ENCODE measurements at places on chromosomes 5 and 9.
A peak's percentile ranks its signal among the peaks of the same experiment; 100 is the strongest.

DNA sequence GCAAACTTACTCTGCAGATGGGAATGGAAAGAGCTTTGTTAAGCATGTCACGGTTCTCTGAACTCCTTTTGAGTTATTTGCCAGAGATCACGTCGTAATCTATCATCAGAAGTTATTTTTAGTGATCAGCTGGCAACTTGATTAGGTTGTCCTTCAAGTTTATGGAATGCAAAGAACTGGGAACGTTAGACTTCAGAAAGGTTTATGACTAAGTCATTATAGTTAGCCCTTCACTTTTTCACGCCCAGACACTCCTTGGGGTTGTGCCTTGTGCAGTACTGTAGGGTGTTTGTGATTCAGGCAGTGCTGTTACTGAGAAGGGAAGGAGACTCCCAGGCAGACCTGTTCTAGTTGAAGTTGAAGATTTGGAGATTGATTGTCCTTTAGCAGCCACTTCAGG is 26.8 kb upstream of the PHF2 start:
- no peak for DNase-seq

- DNase-seq = no peak
These were observed 480.2 kb upstream of the PTPRD start for GRCh38 chr9:11092974-11093373.

DNA sequence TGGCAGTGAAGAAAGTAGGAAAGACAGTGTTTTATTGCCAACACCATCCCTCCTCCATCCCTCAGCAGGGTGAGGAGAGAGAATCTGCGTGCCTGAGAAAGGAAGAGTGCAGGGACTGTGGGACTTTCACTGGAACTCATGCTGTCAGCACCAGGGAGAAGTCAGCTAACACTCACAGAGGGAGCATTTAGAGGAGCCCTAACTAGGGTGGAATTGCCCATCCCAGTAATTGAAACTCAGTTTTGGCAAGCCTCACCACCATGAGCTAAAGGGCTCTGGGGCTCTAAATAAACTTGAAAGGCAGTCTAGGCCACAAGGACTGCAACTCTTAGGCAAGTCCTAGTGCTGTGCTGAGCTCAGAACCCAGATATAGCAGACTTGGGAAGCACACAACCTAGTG is 622.3 kb downstream of the SEMA5A start:
- peak; percentile 85 for DNase-seq

DNA sequence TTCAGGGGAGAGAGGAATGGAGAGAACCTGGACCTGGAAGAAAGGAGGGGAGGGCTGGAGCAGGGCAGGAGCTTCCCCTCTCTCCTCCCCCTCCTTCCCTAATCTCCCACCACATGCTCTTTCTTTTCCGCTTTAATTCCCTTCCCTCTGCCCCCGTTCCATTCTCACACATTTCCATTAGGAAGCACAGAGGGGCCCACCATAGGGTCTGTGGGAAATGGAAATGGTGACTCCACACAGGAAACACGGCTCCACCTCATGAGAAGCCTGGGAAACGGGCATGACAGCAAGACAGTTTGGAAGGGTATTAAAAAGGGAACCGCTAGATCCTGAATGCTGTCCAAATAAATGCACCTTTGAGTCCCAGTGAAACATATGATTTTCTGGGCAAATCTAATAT is 64.9 kb upstream of the ENTREP1 start:
- no peak for DNase-seq

GRCh38 chr9:132210472-132211145 is 48.8 kb downstream of the NTNG2 start:
- peak; percentile 85 for DNase-seq

DNA sequence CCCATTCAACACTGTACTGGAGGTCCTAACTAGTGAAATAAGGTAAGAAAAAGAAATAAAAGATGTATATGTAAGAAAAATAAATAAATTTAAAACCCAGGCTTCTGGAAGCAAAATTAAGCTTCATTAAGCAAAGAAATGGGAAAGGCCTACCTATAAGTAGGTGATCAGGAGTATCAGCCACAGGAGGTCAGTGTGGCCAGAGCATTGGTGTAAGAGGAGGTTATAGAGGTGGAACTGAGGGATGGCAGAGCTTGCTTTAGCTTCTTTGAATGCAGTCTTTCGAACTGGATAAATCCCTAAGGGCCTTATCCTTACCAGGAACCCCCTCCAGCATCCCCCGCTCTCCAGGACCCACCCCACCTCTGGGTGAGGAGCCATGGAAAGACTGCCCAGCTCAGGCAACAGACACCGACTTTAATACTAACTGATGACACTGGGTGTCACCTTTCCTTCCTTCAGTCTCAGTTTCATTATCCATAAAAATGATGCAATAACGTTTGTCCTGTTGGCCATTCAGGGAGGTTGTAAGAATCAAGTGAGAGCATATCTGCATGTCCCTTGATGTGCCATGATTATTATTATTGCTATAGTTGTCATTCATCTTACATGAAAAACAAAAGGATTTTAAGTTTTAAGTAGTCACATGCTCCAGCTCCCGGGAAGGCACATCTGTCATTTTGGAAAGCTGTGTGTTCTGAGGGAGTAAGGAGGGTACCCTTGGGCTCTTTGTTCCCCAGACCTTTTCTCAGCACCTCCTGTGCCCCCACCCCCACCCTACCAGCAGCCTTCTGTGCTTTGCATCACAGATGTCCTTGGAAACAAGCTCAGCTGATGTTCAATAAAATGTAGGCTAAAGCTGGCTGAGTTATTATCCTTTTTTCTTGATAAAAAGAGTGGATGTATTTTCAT is 50.8 kb upstream of the CTNNA1 start:
- peak; percentile 37 for DNase-seq

- DNase-seq = no peak
These were observed 464.7 kb upstream of the COX7C start for GRCh38 chr5:86152988-86153560.

GRCh38 chr9:69078581-69078980 is 43.0 kb downstream of the FXN start:
- peak; percentile 28 for DNase-seq

- peak; percentile 57 for DNase-seq
These were observed 23.1 kb downstream of the TRIM7 start for GRCh38 chr5:181181650-181182565.

DNA sequence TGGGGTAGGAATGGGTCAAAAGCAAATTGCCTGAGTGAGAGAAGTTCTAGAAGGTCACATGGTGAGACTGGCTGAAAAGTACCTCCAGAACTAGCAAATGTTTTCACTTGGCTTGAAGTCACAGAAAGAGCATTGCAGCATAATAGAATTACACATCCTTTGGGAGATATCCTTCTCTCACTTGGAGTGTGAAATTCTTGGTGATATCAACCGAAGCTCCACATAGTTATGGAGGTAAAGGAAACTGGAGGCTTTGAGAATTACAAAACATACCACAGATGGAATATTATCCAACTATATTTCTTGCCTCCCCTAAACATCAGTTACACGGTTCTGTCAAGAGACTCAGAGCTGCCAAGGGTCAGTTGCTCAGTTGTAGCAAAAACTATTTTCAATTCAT is 182.4 kb downstream of the SEMA5A start:
- no peak for DNase-seq

DNA sequence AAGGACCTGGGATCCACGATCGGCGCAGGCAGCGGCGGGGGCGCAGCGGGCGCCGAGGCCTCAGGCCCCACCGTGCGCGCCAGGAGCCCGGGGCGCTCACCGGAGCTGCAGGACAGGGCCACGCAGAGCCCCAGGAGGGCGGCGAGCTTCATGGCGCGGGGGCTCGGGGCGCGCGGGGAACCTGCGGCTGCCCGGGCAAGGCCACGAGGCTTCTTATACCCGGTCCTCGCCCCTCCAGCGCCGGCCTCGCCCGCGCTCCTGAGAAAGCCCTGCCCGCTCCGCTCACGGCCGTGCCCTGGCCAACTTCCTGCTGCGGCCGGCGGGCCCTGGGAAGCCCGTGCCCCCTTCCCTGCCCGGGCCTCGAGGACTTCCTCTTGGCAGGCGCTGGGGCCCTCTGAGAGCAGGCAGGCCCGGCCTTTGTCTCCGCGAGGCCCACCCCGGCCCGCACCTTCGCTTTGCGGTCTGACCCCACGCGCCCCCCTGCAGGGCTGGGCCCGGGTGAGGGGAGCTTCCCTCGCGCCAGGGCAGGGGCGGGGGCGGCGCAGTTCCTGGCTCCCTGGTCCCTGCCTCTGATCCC is at the start of gene SCGB3A1:
Gene SCGB3A1 (minus strand): TSS at position 189 of the 577 bp plus-strand sequence. CDS start 37 bp downstream, at position 152.
- no peak for DNase-seq

DNA sequence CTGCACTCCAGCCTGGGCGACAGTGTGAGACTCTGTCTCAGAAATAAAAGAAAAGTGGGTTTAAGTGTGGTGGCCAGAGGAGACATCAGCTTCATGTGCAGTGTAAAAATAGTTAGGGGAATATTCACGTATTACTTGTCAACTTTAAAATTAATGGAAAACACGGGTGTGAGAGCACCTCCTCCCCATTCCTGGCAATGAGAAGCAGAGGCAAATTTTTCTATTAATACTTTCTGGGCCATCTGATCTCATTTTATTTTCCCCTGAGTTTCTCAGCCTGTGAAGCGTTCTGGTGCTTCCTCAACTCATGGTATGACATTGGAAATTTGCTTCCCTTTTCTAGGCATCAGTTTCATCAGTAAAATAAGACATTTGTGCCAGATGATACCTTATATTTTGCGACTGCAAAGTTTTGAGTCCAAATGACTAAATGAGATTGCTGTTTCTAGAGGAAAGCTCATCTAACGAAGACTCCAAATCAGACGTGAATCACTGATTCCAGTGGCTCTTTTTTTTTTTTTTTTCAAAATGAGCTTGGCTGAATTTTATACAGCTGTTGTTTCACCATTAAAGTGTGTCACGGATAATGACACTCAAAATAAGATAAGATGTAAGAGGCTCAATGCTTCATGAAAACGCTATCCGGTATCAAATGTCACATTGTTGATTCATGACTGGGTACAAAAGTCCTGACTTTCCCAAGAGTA is 104.6 kb downstream of the MSX2 start:
- DNase-seq = peak; percentile 56

DNA sequence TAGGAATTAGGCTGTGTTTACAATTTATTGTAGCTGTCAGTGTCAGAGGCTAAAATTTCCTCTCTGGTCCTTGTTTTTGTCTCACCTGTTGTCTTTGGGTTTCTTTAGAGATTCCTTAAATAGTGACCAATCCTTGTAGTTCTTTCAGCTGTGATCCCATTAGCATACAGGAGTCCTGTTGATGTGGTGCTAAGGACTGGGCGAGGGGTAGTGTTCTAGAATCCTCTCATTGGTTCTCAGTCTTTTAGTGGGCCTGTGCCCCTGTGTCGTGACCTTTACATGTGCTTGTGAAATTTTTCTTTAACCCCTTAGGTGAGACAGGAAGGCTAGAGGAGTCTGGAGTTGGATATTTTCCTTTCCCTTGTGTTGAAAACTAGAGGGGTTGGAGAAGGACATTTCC is 51.2 kb downstream of the ZNF618 start:
- no peak for DNase-seq

- DNase-seq = peak; percentile 54
These were observed 5.1 kb downstream of the TLN1 start for GRCh38 chr9:35726931-35727330.
